Stimulated activated CD8-positive, alpha-beta memory T cell treated with anti-CD3 and anti-CD28 coated beads, Interleukin-2, amount 100 ng/mL, for 1 hour (primary cell): ENCODE measurements at places on chromosomes 11 and 22.

- DNase-seq = no peak
These were observed 17.5 kb downstream of the NFAM1 start for GRCh38 chr22:42414565-42415303.

- DNase-seq = no peak
These were observed 197.8 kb upstream of the SORL1-AS1 start for GRCh38 chr11:121650351-121651256.

DNA sequence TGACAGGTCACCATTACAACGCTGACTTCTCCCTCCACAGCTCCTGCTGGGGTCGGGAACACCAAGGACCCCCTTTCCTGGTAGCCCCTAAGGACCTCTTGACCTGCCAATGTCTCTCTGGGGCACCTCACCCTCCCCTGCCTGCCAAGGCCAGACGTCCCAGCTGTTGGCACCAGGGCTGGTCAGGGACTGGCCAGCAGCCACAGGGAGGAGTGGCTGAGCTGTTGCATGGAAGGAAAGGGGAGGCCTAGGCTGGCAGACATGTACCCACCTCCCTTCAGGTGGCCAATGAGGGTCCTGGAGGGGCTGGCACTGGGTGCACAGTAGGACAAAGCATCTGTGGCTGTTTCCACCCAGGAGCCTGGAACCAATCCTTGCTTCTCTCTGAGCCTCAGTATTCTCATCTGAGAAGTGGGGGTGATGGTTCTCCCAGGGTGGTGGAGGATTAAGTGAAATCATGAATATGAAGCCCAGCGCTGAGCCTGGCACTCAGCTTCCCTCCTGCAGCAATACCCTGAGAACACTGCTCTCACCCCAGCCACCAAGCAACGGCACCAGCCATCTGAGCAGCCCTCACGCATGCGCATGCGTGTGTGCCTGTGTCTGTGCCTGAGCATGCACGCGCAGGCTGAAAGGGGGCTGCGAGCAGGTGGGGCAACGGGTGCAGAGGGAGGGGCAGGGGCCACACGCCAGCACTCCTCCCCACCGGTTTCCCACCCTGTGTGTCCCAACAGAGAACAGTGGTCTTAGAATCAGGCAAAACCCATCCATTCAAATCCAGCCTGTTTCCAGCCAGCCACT lies 5.9 kb downstream of the KCNJ4 start:
- no peak for DNase-seq

DNA sequence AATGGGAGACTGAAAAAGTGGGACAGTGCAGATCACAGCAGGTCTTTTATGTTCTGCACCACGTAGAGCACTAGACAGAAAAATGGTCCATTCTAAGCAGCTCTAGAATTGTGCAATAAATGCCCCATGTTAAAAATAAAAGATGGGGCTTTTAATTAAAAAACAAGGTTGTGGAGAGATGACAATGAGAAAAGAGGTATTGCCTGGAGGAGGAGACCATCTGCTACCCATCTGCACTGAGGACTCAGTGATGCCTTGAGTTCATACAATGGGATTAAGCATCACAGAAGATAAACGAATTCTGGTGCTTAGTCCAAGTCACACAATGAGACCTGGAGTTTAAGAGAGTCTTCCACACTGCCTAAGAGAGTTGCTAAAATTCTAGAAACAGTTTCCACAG lies 73.6 kb downstream of the PAK1 start:
- no peak for DNase-seq

DNA sequence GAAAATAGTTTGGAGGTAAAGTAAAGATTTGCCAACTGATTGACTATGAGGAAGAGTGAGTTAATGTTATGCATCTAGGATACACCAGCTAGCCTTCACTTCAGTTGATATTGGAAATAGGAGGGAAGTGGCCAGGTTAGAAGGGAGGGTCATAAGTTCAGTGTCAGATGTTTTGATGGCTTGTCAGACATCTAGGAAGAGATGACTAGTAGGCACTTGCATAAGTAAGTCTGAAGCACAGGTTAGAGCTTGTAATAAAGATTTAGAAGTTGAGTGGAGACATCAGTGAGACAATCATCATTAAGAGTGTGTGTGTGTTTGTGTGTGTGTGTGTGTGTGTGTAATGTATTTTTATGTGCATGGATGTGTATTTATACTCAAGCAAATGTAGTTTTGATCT lies 146.1 kb downstream of the OR4C45 start:
- DNase-seq = no peak

GRCh38 chr11:20027556-20028013 lies 132.7 kb downstream of the DBX1 start:
- no peak for DNase-seq
